ENCODE measurements at places on chromosomes 16 and 17. TPM values are rescaled to one million over a fixed set of nuclear protein-coding genes. Genes with fewer than 3 reads are reported as not detected.

DNA sequence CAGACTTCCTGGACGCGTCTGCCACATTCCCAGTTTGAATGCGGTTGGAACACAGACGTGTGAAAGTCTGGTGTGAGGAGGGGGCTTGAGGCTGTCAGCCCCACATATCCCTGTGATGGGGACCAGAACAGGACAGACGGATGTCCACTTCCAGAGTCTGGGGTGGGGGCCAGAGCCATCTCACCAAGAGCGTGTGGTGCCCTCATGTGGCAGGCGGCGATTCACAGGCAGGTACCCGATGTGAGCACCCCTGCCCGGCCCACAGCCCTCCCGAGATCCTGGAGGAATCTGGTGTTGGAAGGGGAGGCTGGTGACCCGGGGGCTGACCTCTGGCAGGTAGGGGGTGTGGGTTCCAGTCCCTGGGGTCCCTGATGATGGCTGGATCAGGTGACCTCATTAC is 51.5 kb downstream of the ENGASE start:
- DNase-seq = no peak

GRCh38 chr16:21001262-21001661 is 100.7 kb downstream of the LYRM1 start:
- DNase-seq = peak; percentile 23

GRCh38 chr16:88405216-88406060 is 22.7 kb downstream of the ZNF469 start:
- peak; percentile 62 for DNase-seq

Gene SLC13A2
- total RNA-seq = not detected

DNA sequence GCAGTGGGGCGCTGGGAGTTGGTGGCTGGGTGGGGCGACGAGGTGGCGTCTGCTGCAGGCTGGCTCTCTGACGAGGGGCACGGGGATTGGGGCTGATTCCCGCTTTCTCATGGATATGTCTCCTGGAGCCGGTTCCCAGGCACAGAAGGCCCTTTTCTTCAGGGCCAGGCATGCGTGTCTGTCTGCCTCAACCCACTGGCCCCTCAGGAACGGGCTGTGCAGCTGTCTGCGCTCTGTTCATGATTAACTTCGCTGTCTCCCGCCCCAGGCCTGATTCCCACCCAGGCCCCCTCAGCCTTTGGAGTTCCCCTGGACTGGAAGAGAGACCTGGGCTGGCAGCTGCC is 53.1 kb downstream of the RAP1GAP2 start:
- no peak for DNase-seq

- DNase-seq = no peak
These were observed 78.4 kb downstream of the KATNIP start for GRCh38 chr16:27628241-27628942.

GRCh38 chr16:49473773-49474172 is 100.2 kb downstream of the C16orf78 start:
- peak; percentile 8 for DNase-seq

- DNase-seq = no peak
These were observed 46.7 kb upstream of the MAP3K14 start for GRCh38 chr17:45363498-45363897.

- no peak for DNase-seq
These were observed at the start of gene GUCY2D for GRCh38 chr17:8001976-8002720. TSS of gene GUCY2D (plus strand) at chr17:8002615. CDS start at chr17:8003048, 433 bp downstream.

DNA sequence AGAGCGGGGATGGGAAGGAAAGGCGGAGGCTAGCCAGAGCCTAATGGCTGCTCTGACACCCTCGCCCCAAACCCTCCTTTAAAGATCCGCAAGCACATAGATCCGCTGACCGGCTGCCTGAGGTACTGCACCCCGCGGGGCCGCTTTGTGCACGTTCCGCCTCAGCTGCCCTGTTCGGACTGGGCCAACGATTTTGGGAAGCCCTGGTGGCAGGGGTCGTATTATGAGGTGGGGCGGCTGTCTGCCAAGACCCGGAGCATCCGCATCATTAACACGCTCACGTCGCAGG is 663 bp downstream of the CYB5D1 start:
- peak; percentile 63 for DNase-seq

DNA sequence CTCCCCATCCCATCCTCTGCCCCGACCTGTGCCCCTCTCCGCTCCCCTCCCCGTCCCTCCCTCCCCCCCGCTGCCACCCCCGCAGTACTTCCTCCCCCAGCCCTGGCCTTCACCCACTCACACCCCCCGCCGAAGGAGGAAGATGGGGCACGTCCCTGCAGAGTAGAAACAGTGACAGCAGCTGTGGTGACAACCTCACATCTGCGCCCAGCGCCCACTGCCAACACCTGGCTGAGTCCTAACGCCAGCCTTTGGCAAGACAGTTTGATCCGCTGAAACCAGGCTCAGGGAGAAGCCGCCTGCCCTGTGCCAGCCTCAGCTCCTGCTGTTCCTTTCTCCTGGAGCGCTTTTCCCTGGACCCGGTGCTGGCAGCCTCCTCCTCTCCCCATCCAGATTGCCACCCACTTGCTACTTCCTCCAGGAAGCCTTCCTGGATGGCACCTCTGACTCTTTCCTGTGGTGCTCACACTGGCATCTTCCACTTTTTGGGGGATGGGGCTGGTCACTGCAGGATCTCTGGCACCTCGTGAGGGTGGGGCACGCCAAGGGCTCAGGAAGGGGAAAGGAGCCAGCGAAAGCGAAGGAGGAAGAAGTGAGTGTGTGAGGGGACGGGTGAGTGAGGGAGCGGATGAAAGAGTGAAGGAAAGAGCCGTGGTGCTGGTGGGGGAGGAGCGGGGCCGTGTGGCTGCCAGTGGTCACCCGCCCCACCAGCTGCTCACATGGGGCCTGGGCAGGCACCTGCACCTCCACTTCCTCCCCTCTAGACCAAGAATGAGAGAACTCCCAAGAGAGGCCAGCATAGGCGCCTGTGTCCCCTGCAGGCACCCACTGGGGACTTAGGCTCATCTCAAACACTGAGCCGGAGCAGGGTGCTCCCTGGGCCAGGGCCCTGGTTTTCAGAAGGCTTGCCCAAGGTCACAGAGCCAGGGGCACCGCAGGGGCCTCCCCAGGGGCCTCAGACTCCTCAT is 27.0 kb downstream of the ZFPM1 start:
- DNase-seq = no peak

- DNase-seq = no peak
These were observed 31.6 kb downstream of the TSC2 start for GRCh38 chr16:2079311-2079800.

Measured in left cardiac atrium (tissue), 4 donors.